Right kidney (tissue), 9 donors: ENCODE measurements at places on chromosomes 4 and X.

DNA sequence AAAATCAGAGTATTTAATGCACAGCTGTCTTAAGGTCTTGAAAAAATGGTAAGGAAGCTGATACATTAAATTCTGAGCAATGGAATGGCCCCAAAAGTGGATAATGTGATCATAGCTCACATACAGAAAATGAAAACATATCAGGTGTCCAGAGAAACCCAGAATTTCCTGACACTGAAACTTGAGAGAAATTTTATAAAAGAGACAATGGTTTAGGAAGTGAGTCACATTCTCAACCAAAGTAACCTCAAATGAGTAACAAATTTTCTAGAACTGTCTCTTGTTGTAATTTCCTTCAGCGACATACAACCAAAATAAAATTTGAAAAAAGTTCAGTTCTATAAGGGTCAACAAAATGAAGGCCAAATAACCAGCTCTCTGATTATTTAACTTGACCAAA lies 37.4 kb upstream of the PACRGL start:
- no peak for DNase-seq

- no peak for DNase-seq
Observed at GRCh38 chrX:125295337-125295736, 24.3 kb upstream of the TEX13C start.

GRCh38 chr4:106414366-106414765 lies 45.8 kb upstream of the GIMD1 start:
- no peak for DNase-seq

DNA sequence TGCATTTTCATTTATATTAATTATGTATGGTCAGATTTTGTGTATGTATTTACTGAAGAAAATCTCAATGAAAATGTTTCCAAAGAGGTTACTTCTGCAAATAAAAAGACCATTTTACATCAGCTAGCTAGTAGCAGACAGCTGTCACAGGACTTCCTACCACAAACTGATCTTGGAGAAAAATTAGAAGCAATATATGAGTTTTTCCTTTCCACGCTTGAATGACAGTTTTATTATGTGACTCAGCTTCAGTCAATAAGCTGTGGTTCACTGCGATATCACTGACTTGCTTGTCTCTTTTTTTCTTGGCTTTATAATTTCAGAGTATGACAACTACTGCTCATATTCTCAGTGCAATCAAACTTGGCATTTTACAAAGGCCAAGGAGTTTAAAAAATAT lies 787.4 kb upstream of the GALNTL6 start:
- DNase-seq: no peak

DNA sequence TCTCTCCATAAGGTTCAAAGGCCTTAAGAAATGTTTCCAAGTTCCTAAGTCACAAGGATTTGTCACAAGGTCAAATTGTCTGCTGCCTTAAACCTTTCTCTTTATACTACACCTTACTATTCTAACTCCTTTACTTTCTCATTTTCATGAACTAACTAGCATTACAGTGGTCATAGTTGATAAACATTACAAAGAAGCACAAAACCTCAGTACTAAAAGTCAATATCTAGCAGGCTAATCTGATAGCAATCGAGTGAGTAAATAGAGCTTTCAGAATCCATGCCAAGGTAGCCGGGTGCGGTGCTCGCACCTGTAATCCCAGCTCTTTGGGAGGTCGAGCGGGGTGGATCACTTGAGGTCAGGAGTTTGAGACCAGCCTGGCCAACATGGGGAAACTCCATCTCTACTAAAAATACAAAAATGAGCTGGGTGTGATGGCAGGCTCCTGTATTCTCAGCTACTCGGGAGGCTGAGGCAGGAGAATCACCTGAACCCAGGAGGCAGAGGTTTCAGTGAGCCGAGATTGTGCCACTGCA lies 510.0 kb downstream of the GBA3 start:
- DNase-seq: no peak
